ENCODE measurements at places on chromosomes 3 and 15. TPM values are rescaled to one million over a fixed set of nuclear protein-coding genes. Genes with fewer than 3 reads are reported as not detected.

Gene HESX1
- total RNA-seq = not detected

Gene ECE2
- total RNA-seq = not detected

Gene FETUB
- total RNA-seq = not detected

Gene SCAANT1
- not detected for total RNA-seq

Gene PLSCR1
- 48.8 TPM for total RNA-seq

Measured in PC-3 (cell line).